ENCODE measurements at places on chromosomes 3 and 15.

- no peak for DNase-seq
Measured at GRCh38 chr3:153215966-153216365, 53.9 kb downstream of the RAP2B start.

- DNase-seq, result no peak
Measured at GRCh38 chr3:192726385-192726784, 956 bp downstream of the FGF12 start.

- no peak for DNase-seq
Measured at GRCh38 chr15:101198800-101199199, 53.0 kb downstream of the CHSY1 start.

DNA sequence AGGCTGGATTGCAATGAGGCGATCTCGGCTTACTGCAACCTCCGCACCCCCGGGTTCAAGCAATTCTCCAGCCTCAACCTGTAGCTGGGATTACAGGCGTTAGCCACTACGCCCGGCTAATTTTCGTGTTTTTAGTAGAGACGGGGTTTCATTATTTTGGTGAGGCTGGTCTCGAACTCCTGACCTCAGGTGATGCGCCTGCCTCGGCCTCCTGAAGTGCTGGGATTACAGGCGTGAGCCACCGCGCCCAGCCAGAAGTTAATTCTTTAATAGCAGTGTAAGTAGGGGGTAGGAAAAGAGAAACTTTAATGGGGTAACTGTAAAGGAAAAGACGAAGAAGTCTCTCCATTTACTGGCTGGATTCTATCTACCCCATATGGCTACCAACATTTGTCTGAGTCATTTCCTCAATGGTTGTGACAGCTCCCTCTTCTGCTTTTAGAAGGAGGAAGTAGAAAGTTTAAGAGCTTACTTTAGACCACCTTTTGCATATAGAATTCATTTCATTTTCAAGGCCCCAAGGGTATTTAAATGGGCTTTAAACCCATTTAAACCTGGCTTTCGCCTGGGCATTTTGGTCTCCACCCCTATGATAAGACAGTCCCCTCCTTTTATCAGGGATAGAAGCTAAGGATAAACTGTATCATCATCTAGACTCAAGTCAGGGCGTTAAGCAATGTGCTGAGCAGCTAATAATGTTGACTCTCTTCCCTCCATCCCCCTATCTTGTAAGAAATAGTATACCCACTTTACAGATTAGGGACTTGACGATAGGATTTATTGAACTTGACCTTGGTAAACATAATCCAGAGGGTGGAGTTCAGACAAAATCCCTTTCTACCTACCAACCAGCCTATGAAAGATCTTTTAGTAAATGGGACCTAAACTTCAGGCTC is 1.1 kb upstream of the CDV3 start:
- no peak for DNase-seq

DNA sequence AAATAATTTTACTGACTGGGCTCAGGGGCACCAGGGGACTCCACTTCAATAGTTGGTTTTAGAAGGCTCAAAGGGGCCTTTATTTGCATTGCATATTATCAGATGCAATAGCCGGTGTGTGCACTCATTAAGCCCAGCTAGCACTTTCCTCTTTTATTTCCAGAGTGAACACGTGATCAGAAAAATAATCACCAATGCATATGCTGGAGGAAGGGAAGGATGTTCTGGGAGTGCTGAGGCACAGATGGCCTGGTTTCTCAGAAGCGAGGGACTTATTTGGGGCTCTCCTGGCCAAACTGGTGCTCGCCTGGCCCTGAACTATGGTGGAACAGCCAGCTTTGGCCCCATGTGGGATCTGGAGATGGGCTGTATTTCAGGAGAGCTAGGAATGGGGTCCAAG is 60.4 kb upstream of the SEC13 start:
- DNase-seq, result no peak

DNA sequence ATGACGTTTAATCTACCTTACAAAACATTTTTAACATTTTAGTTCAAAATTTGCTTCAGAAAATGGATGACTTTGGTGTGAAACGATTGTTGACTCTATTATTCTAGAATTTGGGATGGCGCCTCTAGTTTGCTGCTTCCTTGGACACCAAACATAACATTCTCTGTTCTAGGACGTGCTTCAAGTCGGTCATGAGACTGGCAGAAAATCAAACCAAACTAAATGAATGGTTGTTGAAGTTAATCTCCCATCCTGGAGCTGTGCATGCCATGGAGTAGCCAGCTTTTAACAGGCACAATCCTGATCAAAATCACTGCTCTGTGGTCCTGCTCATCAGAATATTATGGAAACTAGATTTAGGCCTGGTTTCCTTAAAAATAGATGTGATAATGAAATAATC is 9.6 kb upstream of the LRRFIP2 start:
- no peak for DNase-seq

DNA sequence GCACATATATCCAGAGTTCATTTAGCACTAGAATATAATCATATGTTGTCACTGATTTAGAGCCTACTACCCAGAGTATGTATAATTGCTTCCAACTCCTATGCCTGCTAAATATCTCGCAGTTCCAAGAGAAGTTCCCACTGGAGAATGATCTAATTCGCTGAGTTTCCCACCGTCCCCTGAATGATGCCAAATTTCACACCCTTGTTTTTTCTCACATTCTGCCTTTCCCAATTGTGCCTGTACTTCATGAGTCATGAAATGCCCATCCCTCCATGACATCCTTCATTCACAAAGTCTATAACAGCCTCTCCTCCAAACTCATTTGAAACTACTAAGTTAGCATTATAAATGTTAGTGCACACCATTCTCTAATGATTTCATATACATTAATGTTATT is 177.2 kb downstream of the CBLB start:
- DNase-seq, result no peak

- DNase-seq, result no peak
Measured at GRCh38 chr3:85050821-85051220, 92.0 kb downstream of the CADM2 start.

- DNase-seq, result no peak
Measured at GRCh38 chr3:23611737-23612295, 193.9 kb upstream of the UBE2E1 start.

DNA sequence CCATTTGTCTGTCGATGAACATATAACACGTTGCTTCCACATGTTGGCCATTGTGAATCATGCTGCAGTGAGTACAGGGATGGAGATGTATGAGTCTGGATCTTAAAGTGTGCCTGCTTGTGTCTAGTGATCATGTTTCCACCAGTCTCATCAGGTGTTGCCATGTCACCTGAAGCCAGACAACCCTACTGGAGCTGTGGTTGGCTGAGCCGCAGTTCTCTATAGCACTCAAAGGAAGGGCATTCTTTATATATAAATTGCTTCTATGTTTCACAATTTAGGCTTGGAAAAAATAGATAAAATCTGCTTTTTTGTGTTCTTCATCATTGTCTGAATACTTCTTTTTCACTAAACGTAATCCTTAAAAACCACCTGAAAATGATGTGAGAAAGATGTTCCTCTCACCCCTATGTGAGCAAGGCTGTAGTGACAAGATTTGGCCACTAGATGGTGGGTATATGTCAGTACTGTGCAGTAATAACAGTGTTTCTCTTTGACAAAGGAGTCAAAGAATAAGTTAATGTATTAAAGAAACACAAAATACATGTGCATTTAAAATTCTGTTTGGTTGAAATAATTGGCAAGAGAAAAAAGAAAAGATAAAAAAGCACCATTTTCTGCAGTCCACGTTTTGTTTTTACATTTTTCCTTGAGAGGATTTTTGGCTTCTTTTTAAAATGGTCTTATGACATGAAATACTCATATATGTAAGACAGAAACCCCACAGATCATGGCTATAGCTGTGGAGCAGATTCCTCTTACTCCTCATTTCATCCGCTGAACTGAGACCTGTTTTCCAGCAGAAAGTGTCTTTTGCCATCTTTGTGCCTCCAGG is 394.5 kb upstream of the DPPA4 start:
- peak; percentile 58 for DNase-seq

- DNase-seq, result no peak
Measured at GRCh38 chr3:52456800-52457183, 1.4 kb downstream of the NISCH start.

DNA sequence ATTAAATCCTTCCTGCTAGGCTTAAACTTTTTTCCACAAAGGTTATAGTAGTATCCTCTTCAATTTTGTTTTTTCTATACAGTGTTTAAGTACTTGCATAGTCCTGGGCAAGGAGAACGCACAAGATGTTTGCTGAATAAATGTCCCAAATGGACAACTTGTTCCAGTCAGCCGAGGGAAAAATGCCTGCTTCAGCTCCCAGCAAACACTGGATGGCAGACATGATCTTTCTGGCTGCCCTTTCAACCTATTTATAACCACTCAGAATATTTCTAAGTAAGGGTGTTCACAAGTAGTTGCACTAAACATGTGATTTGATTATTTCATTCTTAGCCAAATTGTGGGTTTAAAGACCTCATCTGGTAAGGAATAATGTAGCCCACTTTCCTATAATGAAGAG is 29.8 kb downstream of the GNB4 start:
- no peak for DNase-seq

DNA sequence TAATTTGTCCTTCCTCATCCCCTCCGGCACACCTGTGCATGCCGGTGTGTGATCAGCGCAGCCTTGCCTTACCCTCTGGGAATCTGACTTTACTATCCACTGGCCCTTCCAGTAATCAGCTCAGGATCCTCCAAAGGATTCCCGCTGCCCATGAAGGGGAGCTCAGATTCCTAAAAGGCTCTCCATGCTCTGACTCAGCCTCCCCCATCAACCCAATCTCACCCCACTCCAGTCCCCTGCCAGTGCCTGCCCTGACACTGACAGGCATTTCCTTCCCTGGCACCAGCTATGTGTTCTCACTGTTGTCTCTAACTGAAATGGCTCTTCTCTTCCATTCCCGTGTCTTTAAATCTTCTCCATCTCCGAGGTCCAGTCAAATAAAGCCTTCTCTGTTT is 7.3 kb upstream of the BCL2A1 start:
- no peak for DNase-seq

DNA sequence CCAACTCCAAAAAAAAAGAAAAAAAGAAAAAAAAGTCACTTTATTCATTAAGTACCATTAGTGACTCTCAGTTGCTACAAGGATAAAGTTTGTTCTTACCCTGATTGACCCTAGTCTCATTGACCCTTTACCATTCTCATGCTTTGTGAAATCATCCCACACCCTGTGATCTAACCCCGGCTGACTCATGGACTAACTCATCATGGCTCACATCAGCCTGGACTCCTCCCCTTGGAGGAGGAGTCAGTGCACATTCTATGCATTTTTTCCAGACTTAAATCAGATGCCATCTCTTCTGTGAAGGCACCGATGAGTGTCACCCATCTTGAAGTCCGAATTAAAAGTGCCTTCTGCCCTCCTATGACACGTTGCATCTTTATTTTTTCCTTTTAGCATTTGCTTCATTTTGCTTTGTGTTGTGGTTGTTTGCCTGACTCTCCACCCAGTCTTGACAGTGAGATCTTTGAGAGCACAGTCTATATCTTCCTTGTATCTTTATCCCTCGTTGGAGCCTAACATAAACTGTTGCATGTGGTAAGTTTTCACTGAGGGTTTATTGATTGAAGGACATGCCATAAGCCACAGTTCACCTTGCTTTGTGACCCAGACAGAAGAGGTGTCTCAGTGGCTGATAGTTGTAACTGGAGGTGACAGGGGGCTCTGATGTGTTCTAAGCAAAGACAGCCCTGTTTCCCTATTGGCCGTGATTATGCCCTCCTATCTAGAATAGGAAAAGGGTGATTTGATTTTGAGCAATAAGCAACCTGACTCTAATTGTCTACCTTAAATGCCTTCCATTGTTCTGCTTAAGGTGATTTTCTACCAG is 72.1 kb downstream of the IL1RAP start:
- DNase-seq, result no peak

- DNase-seq, result no peak
Measured at GRCh38 chr3:130258532-130258952, 86.9 kb upstream of the COL6A5 start.

- no peak for DNase-seq
Measured at GRCh38 chr15:73601451-73602445, 31.4 kb downstream of the NPTN start.

GRCh38 chr3:49611719-49612118 is 57.4 kb downstream of the BSN start:
- DNase-seq, result no peak

GRCh38 chr3:184471439-184471838 is 90.1 kb upstream of the EPHB3 start:
- DNase-seq, result no peak

DNA sequence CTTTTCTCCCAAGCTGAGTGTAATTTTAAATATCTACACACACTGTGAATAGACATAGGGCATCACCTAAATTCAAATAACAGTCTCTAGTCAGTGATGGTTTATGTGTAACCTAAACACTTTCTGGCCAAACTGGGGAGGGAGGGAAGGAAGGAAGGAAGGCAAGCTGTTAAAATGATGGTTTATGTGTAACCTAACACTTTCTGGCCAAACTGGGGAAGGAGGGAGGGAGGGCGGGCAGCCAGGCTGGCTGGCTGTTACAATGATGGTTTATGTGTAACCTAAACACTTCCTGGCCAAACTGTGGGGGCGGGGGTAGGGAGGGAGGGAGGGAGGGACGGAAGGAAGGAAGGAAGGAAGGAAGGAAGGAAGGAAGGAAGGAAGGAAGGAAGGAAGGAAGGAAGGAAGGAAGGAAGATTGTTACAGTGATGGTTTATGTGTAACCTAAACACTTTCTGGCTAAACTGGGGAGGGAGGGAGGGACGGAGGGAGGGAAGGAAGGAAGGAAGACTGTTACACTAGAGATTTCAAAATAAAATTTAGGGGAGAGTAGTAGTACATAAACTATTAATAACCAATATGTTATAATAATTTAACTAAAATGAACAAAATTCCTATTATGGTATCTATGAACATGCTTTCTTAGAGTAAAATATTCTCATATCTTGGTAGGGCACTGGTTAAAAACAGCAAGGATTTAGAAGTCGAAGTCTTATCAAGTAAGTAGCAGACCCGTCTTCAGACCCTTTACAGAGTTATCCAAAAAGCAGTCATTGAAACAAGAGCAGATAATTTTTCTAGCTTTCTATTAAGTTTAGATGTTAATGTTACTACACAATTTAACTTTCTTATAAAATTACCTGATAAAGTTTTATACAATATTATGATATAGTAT is 148.1 kb downstream of the LMLN start:
- no peak for DNase-seq

DNA sequence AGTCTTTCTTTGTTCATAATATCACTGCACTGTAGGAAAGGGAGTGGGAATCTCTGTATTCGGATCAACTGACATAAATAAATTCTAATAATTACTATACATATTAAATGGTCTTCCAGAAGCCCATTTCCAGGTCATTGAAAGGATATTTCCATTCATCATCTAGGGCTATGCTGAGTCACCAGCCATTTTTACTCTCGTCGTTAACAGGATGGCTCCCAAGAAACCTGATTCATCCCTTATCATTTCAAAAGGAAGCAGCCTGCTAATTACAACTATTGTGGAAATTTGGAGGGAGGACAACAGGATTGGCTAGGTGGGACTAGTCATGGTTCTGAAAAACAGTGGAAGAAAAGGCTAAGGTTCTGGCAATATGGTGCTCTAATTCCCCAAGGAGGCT is 13.6 kb downstream of the GMNC start:
- no peak for DNase-seq

- no peak for DNase-seq
Measured at GRCh38 chr3:65787340-65787739, 251.4 kb downstream of the MAGI1 start.

All from effector memory CD8-positive, alpha-beta T cell (primary cell).